ENCODE measurements at places on chromosomes 13 and 19.

DNA sequence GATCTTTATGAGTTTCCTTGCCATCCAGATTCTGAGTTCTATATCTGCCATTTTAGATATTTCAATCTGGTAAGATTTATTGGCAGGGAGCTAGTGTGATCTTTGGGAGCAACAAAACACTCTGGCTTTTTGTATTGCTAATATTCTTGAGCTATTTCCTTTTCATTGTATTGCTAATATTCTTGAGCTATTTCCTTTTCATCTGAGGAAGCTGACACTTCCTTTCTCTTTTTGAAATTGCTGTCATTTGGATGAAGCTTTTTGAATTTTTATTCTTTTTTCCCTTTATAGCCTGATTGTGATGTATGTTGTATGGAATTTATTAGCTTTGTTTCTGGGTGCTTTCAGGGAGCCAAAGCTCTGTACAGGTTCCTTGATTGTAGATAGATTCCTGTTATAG is 873.5 kb upstream of the ATXN8OS start:
- no peak for DNase-seq

- no peak for DNase-seq
Measured at GRCh38 chr13:83100237-83100636, 782.0 kb downstream of the SLITRK1 start.

DNA sequence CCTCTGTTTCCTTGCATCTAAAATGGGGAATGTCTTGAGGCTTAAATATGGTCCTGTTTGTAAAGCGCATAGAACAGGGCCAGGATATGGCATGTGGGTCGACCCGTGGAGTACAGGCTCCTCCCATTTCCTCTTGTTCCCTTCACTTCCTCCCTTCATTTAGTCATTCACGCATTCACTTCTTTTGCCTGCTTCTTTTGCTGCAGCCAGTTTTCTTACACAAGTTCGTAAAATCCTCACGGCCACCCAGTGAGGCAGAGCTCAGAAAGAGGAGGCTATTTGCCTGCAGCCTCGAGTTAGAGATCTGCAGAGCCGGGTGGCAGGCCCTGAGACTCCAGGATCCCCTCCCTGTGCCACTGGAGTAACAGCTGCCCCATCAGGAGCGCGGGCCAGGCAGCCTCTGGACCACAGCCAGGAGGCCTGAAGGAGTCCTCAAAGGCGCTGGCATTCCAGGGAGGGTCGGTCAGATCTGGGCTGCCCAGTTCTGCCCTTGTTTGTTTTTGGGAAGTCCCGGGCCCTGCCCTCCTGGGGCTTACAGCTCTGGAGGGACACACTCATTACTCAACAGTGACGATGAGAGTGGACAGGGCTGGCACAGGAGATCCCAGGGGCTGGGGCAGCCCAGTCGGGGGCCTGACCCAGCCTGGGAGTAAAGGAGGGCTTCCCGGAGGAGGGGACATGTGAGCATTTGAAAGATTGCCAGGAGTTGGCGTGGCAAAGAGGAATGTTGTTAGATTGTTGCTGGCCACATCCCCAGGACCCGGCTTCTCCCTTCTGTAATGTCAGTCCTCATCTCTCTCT is 4.6 kb downstream of the PPP5C start:
- DNase-seq = peak; percentile 41

- no peak for DNase-seq
Measured at GRCh38 chr13:100842136-100842535, 167.5 kb upstream of the TMTC4 start.

DNA sequence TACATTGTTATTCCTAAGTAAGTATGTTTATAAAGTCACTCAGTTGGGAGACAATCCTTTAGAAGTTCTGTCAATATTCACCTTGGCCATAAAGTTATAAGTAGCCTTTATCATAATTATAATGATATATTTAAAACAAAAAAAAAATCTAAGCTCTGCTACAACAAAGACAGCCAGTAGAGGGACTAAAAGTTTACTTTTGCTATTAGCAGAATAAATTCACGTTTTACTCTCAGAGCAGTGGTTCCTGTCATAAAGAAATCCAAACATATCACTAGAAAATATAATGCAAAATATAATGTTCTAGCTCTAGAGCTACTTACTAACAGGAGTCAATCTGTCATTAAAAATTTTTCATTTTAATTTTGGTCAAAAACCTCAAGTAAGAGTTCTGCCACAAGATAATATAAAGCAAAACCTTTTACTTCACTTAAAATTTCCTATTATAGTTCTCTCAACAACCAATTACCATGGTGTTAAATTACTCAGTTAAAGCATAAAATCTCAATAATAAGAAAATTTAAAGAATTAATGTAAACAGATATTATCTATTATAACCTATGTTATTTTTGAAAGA is 17.7 kb downstream of the INTS6 start:
- DNase-seq = no peak

GRCh38 chr13:72561791-72562190 is 165.6 kb downstream of the MZT1 start:
- no peak for DNase-seq

DNA sequence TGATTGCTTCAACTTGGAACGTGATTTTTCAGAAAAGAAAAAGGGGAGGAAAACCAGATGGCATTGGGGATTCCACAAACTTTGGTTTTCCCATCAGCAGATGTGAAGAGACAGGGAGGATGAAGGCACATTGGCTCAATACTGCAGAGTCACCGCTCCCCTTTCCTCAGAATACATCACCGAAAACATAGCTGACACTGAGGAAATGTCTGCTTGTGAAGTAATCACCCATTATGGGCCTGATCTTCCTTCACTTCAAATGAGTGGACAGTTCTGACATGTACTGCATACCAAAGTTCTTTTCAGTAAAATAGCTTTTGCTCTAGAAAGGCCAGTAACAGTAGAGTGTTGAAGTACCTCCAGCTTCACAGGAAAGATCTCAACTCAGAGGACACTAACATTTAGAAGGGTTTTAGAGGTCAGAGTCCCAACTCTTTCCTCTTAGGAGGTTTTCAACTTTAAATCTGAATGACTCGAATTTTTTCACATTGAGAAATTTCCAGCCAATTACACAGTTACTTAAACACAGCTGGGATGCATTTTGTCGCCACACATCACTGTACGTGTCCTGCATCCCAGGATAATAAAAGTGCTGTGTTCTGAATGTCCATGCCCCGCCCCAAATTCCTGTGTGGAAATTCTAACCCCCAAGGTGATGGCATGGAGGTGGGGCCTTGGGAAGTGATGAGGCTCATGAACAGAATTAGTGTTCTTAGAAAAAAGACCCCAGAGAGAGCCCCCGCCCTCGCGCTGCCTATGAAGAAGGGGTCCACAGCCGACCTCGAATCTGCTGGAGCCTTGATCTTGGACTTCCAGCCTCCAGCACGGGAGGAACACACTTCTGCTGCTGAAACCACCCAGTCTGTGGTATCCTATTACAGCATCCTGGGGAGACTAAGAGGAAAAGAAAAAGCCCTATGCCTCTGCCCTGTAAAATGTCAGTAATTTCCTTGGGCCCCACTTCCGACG is 77.7 kb downstream of the COL4A1 start:
- no peak for DNase-seq

- no peak for DNase-seq
Measured at GRCh38 chr13:108455320-108455719, 174.1 kb upstream of the MYO16 start.

- peak; percentile 16 for DNase-seq
Measured at GRCh38 chr13:67048084-67048820, 181.9 kb downstream of the PCDH9 start.

DNA sequence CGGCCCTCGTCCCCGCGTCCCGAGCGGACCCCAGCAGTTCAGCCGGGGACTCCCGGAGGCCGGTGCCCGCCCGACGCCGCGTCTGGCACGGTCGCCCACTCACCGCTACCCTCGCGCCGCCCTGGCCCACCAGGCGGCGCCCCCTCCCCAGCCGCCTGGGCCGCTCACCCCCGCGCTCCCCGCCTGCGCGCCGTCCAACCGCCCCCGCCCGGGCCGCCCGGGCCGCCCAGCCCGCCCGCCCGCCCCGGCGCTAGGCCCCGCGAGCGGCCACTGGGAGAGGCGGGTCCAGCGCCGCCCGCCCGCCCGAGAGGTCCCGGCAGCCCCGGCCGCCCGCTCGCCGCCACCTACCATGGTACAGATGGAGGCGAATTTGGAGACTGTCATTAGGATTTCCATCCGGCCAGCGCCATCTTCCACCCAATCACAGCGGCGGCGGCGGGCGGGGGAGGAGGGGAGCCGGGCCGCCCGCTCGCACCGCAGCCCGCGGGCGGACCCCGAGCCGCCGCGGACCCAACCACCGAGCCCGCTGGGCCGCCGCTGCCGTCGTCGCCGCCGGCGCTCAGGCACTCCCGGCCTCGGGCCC is at the start of gene USP12:
USP12 (minus strand) TSS at position 568 of the 583 bp plus-strand sequence; CDS start at position 396, 172 bp downstream.
- DNase-seq = peak; percentile 51

- DNase-seq = no peak
Measured at GRCh38 chr13:99383946-99384345, 76.7 kb upstream of the GPR183 start.

- peak; percentile 72 for DNase-seq
Measured at GRCh38 chr13:20174656-20175405, 14.0 kb upstream of the GJA3 start.

DNA sequence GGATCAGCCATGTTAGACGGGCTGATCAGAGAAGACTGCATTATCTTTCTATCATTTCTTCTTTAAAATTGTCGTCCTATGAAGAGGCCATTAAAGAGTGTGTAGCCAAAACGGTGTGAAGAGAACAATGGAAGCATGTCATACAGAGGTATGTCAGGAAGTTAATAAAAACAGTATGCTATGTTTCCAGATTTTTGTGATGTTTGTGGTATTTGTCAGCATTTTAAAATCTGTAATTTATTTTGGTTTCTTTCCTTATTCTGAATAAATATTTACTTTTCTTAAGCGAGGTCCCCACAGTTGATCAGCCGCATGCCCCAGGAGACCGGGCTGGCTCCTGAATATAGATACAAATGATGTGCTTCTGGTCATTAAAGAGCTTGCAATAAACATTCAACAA is 142.9 kb upstream of the SERP2 start:
- no peak for DNase-seq

DNA sequence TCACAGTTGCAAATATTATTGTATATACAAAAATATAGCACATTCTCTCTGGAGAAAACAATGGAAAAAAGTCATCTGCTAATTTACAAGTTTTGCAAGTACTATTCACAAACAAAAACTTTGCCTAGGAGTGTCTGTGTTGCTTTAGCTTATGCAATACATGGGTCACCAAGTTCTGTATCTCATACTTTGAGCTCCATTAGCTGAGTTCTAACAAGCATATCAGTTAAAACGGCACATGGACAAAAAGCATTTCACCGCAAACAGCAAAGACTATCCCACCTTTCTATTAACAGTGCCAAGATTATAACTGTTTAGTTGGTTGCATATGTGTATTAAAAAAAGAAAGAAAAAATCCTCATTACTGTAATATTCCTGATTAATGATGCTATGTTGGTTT is 4.6 kb downstream of the SPRY2 start:
- DNase-seq = no peak

- DNase-seq = no peak
Measured at GRCh38 chr19:8459520-8460270, 14.9 kb downstream of the HNRNPM start.

DNA sequence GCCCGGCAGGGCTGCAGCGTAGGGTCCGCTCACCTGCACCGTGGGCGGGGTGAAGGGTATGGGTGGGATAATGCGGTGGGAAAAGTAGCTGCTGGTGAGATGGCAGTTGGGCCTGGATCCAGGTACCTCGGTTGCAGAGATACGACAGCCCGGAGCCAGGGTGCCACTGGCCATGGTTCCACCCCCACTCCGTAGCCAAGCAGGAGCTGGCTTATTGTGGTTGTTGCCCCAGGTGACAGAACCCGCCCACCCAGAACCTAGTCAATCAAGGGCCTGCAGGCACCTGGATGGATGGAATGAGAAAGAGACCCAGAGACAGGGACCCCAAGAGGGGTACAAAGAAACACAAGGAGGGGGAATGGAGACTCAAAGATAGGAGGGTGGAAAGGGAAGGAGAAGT is 3.5 kb upstream of the LHB start:
- DNase-seq = peak; percentile 22

DNA sequence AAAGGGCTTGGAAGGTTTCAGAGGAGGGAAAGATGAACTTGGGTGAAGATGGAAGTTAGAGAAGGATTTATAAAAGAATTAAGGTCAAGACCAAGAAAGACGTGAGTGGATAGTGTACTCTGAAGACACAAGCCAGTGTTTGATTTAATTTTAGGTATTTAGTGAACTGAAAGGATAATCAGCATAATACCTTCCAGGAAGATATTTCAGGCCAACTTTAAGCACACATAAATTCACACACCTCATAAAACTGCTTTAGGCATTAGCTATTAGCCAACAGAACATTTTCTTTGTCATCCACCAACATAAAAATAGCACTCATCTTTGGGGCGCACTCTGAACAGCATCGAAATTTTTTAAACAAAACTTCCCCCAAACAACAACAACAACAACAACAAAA is 71.7 kb upstream of the CSNK1A1L start:
- DNase-seq = no peak

GRCh38 chr13:23440821-23441618 is 7.5 kb upstream of the SACS start:
- no peak for DNase-seq

DNA sequence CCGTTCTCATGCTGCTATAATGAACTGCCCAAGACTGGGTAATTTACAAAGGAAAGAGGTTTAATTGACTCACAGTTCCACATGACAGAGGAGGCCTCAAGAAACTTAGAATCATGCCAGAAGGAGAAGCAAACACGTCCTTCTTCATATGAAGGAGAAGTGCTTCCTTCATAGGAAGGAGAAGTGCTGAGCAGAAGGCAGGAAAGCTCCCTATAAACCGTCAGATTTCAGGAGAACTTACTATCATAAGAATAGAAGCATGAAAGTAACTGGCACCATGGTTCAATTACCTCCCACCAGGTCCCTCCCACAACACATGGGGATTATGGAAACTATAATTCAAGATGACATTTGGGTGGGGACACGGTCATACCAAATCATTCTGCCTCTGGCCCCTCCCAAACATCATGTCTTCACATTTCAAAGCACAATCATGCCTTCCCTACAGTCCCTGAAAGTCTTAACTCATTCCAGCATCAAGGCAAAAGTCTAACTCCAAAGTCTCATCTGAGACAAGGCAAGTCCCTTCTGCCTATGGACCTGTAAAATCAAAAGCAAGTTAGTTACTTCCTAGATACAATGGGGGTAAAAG is 10.6 kb downstream of the ACOD1 start:
- no peak for DNase-seq

Measured in GM13976 (cell line).